ENCODE measurements at places on chromosomes 5 and 9.

DNA sequence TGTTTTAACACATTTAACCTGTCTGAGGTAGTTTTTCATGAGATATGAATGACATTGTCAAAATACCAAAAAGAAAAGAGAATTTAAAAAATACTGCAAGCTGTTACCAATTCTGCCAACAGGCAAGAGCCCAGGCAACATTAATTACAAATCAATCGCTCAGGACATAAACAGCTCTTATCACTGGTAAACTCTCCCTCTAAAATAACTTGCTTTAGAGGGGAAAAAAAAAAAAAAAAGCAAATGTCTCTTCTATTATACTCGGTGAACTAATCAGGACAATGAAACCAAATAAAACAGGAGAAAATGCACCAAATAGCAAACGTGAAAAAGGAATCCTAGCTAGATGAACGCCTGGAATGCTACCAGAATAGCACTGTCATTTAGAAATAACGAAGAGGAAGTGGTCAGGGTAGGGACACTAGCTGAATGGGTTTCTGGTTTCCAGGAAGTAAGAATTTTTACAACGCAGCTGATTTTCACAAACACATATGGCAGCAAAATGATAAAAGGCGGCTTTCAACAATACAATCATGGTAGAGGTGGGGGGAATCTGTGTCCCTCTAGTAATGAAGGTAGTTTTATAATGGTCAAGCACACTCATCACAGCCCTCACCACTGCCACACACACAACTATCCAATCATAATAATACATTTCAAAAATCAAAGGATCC, 94.9 kb downstream of the DENND1A start:
- DNase-seq = peak; percentile 70

DNA sequence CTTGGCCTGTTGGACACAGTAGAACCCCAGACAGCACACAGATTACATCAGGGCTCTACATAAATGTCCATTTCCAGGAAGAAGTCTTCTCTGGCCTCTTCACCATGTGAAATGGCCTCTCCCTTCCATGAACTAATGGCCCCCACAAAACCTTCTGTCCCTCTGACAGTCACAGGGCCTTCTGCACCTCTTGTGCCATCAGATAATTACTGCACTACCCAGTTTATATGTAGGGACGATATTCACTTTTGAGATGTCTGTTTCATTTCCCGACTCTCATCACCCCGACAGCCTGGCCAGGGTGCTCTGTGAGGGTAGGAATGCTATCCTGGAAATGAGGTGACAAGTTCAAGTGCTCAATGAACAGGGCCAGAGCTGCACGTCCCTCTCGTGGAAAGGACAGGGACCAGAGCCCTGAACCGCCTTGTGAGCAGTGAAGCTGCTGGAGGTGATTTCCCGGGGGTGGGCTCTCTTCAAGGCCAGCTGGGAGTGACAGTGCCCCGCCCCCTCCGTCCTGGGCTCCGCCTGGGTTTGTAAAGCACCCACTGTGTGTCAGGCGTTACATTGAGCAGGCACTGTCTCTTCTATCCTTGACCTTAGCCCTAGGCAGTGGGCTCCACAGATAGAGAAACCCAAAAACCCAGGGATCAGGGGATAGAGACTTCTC, 3.0 kb upstream of the FAM78A start:
- no peak for DNase-seq

GRCh38 chr5:61417340-61417739, 85.3 kb downstream of the ZSWIM6 start:
- no peak for DNase-seq

DNA sequence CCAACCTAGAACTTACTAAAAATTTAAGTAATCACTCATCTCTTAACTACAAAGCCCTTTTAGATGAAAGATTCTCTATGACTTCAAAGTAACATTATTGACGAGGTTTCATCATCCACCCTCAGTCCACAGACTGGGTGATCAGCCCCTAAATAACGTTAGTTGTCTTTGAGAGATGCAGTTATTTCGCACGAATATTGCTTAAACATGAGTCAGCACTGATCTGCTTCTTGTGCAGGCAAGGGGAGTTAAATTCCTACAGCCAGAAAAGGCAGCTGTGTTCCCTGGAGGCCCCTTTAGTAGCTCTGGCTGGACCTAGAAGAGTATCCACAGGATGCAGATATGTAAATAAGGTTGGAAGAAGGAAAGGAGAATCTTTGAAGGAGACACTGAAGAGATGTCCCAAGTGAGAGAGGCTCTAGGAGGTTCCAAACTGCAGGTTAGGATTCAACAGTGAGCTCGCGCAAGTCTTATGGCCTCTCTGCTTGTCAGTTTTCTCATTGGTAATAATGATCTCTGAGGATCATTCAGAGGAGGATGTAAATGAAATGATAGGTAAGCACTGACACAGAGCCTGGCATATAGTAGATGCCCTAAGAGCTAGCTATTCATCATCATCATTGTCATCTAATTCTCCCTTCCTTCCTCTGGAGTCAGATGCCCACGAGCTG, 122.2 kb upstream of the MAN2A1 start:
- DNase-seq = no peak

- DNase-seq = no peak
Observed at GRCh38 chr5:98805070-98805469, 31.6 kb downstream of the RGMB start.

DNA sequence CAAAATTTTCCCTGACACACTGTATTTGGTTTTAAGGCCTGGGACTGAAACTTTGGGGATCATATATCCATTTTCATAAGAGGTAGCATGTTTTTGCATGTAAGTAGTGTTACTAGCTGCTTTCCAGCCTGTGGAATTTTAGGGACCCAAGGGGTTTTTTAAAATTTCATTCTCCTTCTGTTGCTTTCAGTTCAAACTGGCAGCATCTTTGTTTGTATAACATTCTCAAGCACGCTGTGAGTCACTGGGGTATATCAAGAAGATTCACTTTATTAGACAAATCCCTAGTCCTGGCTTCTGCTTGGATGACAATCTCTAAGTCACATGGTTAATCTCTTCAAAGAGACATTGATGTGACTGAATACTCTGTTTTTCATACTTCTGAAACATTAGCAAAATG, 479.0 kb downstream of the CYLC2 start:
- no peak for DNase-seq

DNA sequence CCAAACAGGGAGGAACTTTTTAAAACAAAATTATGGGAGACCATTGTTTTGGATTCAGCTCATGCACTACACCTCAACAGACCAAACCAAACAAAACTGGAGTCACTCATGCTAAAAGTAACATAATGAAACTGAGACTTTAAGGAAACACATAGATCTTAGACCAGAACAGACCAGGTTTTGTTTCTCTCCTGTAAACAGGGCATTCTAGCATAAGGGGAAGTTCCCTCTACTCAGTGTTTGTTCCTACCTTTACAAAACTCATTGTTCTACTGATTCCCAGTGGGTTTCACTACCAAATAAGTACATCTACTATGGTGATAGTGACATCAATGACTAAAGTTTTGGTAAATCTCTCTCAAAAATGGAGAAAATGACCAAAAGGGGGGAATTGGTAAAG, 1103.6 kb upstream of the EDIL3 start:
- DNase-seq = no peak

DNA sequence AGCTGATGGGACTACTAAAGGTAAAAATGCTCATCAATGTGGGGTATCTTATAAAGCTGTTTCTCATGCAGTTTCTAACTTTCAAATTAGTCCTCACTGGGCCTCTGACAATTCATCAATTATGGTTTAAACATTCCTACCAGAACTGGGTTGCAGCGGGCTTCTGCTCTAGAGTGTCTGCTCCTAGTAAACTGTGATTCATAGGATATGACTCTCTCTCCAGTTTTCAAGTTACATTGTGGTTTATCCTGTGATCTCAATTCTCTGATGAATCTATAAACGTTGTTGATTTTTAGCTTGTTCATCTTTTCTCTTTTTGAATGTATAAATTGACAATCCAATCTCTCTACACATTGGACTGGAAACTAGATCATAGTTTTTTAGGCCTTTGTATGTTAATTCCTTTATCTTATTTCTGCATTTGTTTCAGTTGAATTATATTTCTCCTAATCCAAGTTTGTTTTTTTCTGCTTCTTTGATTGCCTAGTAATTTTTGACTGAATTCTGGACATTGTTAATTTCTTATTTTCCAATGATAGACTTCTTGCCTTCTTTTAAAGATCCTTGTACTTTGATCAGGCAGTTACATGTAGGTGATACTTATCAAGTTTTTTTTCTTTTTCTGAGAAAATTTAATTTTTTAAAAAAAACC, 822.6 kb downstream of the TLE1 start:
- DNase-seq = no peak

GRCh38 chr5:176526462-176526861, 10.7 kb downstream of the RNF44 start:
- DNase-seq = no peak

DNA sequence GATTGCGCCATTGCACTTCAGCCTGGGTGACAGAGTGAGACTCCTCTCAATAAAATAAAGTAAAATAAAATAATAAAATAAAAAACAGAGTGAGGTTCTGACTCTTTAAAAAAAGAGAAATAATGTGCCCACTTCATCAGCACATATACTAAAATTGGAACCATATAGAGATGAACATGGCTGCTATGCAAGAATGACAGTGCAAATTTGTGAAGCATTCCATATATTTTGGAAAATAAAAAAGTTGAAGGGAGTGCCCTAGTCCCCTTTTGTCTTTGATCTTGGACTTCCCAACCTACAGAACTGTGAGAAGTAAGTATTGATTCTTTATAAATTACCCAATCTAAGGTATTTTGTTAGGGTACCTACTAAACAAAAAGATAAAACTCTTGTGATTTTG, 23.1 kb downstream of the BASP1 start:
- DNase-seq = no peak

- DNase-seq = no peak
Observed at GRCh38 chr9:129649726-129650679, 8.1 kb upstream of the ASB6 start.

- DNase-seq = no peak
Observed at GRCh38 chr5:1875843-1876659, 6.7 kb downstream of the IRX4 start.

GRCh38 chr5:11292648-11293356, 531.8 kb upstream of the DAP start:
- no peak for DNase-seq

DNA sequence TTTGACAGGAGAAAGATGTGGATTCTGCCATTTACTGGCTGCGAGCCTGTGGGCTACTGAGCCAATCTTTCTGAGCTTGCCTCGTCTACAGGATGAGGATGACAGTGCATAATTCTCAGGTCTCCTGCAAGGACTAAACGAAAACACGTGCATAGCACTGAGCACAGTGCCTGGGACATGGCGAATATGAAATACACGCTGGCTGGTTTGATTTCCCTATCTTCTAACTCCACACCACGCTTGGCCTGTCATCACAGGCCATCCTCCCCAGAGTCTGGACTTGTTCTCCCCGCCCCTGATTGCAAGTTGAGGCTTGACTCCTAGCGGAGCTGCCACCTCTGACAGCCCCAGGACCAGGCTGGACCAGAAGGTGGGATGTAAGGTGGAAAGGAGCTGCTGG, 37.9 kb downstream of the ARPC5L start:
- no peak for DNase-seq

GRCh38 chr5:2148312-2149194, 265.8 kb upstream of the IRX4 start:
- DNase-seq = no peak

DNA sequence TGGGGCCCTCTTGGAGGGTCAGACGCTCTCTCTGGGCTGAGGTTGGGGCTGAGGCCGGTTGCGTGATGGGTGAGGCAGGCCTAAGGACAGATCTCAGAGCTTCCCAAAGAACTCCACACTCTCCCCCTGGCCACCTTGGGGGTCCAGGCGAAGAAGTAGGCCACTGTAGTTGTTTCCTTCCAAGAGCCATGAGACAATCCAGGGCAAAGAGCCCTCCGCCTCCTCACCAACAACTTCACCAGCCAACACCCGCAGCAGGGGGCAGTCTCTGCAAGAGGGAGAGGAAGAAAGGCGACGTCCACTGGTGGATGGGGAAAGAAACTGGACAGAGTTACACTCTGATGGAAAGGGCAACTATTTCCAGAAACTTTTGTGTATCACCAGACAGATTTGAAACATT, 10.7 kb downstream of the SLC35A4 start:
- peak; percentile 82 for DNase-seq

- DNase-seq = no peak
Observed at GRCh38 chr9:103700195-103700962, 393.7 kb upstream of the SMC2 start.

DNA sequence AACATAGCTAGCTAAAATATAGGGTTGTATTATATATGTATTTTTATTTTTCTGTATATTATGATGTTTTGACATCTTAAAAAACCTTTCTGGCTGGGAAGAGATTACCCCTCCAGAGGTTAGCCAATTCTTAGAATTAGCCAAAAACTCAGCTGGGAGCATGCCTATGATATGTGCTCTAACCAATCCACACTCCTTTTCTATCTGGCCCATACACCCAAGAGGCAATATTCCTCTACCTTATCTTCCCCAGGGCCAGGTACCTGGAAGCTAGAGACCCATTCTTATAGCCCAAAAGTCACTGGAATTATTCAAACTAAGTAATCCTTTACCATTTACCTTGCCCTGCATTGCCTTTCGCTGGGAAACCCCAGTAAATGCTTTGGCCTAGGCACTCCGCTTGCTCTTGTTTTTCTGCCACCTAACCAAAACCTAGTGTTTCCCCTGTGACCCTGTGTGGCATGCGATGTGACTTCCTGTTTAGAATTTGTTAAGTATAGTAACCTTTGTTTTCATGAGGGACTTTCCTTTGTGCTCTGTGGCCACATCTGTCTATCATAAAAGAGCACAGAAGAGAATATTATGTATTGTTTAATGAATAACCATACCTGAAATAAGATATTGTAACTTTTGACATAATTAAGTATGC, 37.4 kb downstream of the CSNK1G3 start:
- peak; percentile 36 for DNase-seq

DNA sequence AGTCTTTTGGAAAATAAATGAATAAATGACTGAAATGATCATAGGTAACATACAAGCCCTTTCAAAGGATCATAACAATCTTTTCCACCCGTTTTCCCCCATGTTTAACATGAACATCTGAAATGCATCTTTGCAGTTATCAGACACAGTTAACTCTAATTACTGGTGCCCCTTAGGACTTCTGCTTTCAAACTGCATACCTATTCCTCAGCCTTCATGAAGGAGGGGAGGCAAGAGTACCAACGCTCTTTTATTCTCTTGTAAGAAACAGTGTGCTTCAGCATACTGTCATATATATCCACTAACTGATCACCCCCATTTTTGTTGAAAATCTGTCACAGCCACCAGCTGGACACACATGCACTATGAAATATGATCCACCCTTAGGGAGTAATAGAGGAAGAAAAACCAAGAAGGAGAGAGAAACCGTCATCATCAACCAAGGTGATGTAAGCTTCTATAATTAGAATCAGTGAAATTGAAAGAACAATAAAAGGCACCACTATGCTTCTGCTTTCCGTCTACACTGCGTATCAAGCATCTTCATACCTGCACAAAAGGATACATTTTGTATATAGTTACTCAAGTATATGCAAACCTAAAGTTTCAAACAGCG, 98.7 kb downstream of the RAPGEF6 start:
- peak; percentile 77 for DNase-seq

DNA sequence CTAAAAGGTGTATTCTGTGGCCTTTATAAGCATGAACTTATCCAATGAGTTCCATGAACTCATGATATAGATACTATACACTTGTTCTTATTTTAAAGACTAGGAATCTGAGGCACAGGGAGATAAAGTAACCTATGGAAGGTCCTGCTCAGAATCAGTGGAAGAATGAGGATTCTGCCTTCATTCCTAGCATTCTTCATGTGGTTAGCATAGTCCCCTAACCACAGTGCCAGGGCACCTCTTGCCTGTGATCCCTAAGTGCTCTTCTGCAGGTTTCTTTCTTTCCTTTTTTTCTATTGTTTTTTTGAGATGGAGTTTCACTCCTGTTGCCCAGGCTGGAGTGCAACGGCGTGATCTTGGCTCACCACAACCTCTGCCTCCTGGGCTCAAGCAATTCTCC, 174.1 kb downstream of the C9orf152 start:
- no peak for DNase-seq

Data from inflammatory macrophage treated with lipopolysaccharide for 1 hour (primary cell).